ENCODE measurements at places on chromosomes 7 and 10.

- no peak for DNase-seq
These were observed 147.6 kb upstream of the CSTF2T start for GRCh38 chr10:51846856-51847506.

DNA sequence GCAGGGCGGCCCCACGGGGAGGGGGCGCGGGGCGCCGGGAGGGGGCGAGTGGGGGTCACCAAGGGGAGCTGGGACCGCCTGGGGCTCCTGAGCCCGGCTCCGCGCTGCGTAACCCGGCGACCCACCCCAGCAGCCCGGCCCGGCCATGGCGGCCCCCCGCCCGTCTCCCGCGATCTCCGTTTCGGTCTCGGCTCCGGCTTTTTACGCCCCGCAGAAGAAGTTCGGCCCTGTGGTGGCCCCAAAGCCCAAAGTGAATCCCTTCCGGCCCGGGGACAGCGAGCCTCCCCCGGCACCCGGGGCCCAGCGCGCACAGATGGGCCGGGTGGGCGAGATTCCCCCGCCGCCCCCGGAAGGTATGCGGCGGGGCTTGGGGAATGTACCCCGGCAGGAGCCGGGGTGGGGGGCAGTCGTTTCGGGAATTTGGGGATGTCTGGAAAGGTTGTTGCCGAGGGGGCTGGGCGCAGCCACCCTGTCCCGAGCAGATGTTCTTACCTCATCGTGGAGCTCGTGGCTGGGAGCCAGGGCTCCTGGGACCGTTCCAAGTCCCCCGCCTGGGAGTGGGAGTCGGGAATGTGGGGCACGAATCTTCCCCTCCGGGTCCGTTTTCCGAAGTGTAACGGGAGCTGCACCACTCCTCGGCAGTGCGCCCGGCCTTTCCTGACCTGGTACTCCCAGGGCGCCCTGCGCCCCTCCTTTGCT is 431 bp downstream of the ZYX start:
- DNase-seq, result no peak

DNA sequence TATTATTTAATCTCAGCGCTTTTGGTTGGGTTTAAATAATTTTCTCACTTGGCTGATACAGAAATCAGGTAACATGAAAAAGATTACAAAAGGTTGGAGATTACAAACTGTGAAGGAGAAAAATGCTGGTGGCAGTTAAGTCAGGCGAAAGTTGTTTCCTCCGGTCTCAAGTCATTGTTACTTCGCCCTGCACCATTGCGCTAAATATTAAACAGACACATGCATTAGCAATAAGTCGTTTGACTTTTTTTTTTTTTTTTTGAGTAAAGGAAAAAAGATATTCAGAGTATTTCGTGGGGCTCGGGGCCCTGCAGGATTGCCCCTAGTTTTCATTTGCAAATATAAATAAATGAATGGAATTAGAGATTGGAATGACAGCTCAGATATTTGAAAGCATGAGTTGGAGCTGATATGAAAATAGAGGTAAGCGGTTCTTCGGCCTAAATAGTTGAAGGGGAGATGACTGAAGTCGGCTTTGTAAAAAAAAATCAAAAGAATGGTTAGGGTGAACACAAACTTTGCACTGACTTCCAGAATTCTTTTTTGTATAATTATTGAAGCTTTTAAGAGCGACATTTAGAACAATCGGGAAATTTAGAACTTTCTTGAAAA is 914 bp downstream of the SDHAF3 start:
- no peak for DNase-seq

GRCh38 chr7:149868623-149869290 is 5.0 kb upstream of the ATP6V0E2 start:
- DNase-seq, result no peak

- DNase-seq, result no peak
These were observed 30.5 kb downstream of the SHTN1 start for GRCh38 chr10:116974456-116975005.

GRCh38 chr7:151923097-151923876 is 33.0 kb upstream of the GALNTL5 start:
- DNase-seq, result no peak

DNA sequence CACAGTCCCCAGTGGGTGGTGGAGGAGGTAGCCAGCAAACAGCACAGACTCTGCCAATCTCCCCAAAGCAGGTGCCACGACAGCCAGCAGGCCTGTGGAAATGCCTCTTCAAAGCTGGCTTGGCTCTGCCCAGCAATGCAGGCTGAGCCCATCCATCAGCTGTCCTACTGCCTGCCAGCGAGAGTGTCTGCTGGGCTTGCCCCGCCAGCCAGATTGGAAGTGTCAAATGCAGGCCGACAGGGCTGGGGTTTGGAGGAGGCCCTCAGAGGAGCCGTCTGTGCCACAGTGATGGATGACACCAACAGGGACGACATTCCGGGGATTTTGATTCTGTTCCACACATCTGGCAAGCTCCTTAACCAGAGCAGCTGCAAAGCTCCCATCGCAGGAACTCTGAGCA is 16.7 kb downstream of the HABP2 start:
- DNase-seq, result no peak

GRCh38 chr10:120597902-120598301 is 140.9 kb downstream of the PLPP4 start:
- no peak for DNase-seq

DNA sequence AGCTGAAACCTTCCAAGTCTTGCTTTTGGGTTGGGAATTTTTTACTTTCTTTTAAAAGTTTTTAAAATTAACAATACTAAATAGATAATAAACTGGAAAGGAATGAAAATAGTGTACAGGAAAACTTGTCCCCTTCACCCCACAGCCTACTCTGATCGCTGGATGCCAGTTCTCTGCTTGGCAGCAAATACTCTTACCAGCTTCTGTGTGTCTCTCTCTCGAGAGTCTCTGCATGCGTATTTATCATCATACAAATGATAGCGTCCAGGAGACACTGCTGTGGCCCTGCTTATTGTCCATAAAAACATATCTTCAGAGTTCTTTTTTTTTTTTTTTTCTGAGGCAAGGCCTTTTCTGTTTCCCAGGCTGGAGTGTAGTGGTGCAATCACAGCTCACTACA is 101.5 kb downstream of the CCNY start:
- DNase-seq, result no peak
